ENCODE measurements at places on chromosomes 12 and 14.

GRCh38 chr14:91228112-91229004, 16.1 kb downstream of the GPR68 start:
- peak; percentile 78 for DNase-seq

- DNase-seq: no peak
Observed at GRCh38 chr12:2373307-2373706, 320.5 kb downstream of the CACNA1C start.

DNA sequence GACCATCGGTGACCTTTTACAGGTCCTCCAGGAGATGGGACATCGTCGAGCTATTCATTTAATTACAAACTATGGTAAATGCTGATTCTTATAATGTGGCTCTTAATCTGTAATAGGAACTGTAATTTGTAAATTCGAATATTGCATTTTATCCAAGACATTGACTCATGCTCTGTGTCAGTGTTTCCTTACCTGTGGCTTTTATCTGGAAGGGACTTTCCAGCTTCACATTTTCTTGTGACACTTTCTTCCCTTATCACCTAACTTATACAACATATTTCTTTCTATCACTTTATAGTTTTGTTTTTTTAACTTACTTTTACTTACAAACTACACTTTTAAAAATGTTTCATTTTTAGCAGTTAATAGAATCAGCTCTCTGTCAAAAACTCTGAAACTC, 14.8 kb downstream of the IRAK3 start:
- DNase-seq: no peak

GRCh38 chr12:125128439-125129178, 63.4 kb downstream of the AACS start:
- DNase-seq: no peak

DNA sequence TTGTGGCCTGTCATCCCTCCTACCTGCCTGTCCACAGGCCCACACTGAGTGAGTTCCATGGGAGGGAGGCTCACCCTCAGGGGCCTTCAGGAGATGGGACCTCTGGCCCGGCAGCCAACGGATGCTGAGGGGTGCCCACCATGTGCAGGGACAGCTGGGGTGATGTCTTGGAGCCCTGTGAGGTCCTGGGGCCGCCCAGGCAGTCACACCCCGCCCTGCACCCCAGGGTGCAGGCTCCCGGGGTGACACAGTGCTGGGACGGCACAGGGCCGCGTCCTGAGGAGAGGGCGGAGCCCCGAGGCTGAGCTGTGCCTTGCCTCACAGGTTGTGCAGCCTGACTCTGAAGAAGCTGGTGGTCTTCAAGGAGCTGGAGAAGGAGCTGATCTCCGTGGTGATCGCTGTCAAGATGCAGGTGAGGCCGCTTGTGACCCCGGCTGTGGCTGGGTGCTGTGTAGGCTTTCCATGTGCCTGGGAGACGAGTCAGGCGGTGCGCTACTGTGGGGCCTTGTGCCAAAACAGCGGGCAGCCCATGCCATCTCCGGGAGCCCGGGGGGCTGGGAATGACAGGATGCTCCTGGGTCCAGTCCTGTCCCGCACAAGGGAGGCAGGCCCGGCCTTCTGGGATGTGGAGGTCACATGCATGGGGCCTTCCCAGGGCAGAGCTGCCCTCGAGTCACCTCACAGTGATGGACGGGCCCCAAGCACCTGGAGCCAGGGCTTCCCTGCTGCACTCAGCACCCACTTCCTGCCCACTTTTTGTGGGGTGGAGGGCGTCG, 33.8 kb downstream of the PACS2 start:
- DNase-seq: no peak

DNA sequence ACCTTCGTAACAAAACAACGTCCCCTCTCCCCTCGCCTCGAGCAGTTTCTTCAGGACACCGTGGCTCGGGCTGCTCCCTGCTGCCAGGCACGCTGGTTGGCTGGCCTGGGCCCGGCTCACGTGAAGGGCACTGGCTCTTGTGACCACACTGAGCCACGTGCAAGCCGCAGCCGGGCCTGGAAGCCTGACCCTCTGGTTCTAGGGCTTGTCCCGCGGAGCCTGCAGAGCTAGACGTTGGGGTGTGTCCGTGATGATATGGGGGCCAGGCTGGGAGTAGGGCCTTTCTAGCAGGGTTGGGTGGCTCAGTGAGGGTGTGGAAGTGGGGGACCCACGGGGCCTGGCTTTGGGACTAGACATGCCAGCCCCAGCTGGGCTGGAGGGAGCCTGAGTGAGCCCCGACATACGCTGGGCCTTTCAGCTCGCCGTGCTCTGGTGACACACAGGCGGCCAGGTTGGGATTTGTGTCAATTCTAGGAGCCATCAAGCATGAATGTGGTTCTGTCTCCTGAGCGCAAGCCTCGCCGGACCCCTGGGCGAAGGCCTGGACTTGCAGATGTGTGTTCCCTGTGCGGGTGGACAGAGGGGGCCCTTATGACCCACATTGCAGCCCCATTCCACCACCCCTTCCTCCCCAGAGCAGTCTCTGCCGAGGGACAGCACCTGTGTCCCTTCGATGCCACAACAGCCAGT, 13.6 kb upstream of the AMN start:
- DNase-seq: no peak

- DNase-seq: no peak
Observed at GRCh38 chr14:81565441-81566290, 32.0 kb upstream of the SEL1L start.

GRCh38 chr12:22275843-22276242, 58.7 kb downstream of the ST8SIA1 start:
- peak; percentile 75 for DNase-seq

GRCh38 chr12:93634416-93634815, 42.8 kb upstream of the CRADD start:
- no peak for DNase-seq

DNA sequence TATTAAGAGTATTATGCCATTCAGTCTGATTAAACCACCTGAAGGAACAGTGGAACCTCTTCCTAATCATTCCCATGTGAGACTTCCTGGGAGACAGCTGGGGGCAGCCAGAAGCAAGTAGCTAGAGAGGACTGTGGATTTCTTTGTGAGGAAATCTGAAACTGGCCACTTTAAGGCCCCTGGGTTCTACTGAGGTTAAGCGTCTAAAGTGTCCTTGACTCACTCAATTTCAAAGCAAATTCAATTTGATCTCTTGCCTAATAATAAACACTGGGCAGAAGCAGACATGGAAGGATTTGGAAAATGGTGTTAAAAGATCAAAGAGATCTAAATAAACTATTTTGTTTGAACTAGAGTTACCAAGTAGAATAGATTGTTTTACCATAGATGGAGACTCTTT, 909.9 kb downstream of the NRXN3 start:
- no peak for DNase-seq

GRCh38 chr14:105021656-105022275, 883 bp upstream of the CDCA4 start:
- peak; percentile 16 for DNase-seq

GRCh38 chr12:28527631-28528249, 337.5 kb downstream of the CCDC91 start:
- DNase-seq: no peak

GRCh38 chr12:87280356-87280755, 748.8 kb downstream of the C12orf50 start:
- DNase-seq: no peak

GRCh38 chr12:32706335-32707024, 27.4 kb downstream of the DNM1L start:
- DNase-seq: no peak

DNA sequence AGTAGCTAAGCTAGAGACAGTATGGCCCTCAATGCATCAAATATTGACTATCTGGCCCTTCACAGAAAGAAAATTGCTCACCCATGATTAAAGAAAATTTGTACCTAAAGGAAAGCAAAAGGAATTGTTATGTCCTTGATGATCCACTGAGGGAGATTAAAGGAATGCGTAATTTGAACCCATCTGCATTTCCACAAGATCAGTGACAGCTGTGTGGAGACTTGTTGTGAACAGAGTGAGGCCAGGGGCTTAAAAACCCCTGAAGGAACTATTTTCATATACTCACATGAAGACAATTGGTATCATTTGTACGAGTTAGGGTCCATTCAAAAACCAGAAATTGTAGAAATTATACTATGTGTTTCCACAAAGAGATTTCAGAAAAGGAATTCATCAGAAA, 1908.1 kb upstream of the SEL1L start:
- no peak for DNase-seq

DNA sequence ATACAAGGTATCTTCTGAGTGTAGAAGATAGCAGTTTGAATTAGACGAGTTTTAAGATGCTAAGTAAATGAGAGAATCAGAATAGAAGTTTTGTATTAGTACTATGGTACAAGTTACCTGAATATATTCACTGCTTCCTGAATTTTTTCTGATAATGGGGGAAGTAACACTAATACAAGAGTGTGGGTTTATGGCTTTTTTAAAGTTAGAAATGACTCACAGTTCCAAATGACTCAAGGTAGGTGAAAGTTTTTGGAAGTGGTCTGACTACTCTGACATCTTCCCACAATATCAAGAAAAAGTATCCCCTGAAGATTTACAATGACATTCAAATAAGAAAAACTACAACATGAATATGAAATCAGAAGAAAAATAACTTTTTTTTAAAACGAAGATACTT, 123.7 kb upstream of the GARIN6 start:
- DNase-seq: no peak

DNA sequence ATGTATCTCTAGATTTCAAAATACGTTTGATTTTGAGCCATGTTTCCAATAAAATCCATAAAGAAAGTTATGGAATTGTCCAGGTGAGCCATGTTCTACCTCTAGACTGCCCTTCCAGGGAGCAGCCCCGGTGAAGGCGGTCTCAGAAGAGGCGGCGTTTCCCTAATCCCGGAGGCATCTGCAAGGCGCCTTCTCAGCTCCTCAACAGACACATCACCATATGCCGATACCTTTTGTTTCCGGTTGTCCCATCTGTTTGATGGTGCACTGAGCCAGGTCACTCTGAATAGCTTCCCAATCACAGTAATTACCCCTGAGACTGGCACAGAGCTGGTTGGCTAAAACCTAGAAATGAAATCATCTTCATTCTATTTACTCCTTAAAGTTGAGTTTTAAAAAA, 305.5 kb upstream of the FKBP4 start:
- no peak for DNase-seq

GRCh38 chr14:68947802-68948201, 31.3 kb downstream of the ACTN1 start:
- no peak for DNase-seq

- no peak for DNase-seq
Observed at GRCh38 chr14:60349663-60350365, 100.8 kb downstream of the PPM1A start.
